ENCODE measurements at places on chromosomes 11 and 22.
A peak's percentile ranks its signal among the peaks of the same experiment; 100 is the strongest.

GRCh38 chr11:134497586-134497985, 85.5 kb upstream of the B3GAT1 start:
- peak; percentile 68 for DNase-seq

- DNase-seq = no peak
Observed at GRCh38 chr11:45344028-45344427, 57.9 kb upstream of the SYT13 start.

DNA sequence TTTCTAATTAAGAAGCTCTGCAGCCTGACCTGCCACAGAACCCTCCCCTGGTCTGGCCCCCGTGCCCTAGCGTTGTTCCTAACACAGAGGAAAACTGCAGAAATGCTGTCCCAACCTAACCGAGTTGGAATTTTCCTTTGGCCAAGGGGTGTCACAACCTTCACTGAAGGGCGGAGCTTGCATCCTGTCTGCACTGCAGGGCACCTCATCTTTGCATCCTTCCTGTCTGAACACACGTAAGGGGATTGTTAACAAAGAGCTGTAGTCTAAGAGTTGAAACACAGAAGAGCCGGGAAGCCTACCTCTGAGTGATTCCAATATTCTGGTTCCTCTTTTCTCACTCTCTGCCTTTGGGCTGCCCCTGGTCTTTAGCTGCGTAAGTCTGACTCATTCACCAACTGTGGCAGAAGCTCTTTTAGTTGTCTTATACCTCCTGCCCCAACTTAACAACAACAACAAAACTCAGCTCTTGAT, 1.6 kb downstream of the DIXDC1 start:
- no peak for DNase-seq

- DNase-seq = no peak
Observed at GRCh38 chr11:117011541-117011898, 86.7 kb downstream of the SIK3 start.

- no peak for DNase-seq
Observed at GRCh38 chr11:69920345-69921127, 101.3 kb upstream of the FGF3 start.

DNA sequence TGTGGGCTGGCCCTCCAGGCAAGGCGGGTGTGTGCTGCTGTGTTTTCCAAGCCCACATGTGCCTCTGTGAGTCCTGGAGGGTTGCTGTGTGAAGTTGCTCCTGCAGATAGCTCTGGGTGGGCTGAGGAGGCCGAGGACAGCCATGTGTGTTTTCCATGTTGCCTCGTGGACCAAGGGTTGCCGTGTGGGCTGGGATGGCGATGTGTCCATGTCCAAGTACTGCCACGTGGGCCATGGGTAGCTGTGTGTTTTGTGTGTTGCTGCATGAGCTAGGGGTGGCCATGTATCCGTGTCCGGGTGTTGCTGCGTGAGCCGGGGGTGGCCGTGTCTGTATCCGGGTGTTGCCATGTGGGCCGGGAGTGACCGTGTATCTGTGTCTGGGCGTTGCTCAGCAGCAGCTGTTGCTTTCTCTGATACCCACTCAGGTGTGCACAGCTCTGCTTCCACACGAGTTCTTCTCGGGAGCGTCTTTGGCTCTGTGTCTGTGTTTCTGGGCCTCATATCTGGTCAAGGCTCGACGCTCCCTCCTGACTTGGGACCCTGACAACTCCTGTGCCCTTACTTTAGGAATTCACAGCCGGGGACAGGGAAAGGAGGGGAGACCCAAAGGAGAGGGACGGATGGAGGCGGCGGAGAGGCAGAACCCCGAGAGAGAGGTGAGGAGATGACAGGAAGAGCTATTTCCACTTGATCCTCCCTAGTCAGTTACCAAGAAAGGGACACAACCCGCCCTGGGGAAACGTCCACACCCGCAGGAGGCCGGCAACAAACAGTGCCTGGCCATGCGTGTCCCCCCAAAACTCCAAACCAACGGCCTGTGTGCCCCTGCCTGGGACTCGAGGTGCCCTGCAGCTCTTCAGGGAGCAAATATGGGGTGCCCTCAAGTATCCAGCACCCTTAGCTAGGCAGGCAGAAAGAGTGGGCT, 83.1 kb downstream of the PHF21B start:
- no peak for DNase-seq

DNA sequence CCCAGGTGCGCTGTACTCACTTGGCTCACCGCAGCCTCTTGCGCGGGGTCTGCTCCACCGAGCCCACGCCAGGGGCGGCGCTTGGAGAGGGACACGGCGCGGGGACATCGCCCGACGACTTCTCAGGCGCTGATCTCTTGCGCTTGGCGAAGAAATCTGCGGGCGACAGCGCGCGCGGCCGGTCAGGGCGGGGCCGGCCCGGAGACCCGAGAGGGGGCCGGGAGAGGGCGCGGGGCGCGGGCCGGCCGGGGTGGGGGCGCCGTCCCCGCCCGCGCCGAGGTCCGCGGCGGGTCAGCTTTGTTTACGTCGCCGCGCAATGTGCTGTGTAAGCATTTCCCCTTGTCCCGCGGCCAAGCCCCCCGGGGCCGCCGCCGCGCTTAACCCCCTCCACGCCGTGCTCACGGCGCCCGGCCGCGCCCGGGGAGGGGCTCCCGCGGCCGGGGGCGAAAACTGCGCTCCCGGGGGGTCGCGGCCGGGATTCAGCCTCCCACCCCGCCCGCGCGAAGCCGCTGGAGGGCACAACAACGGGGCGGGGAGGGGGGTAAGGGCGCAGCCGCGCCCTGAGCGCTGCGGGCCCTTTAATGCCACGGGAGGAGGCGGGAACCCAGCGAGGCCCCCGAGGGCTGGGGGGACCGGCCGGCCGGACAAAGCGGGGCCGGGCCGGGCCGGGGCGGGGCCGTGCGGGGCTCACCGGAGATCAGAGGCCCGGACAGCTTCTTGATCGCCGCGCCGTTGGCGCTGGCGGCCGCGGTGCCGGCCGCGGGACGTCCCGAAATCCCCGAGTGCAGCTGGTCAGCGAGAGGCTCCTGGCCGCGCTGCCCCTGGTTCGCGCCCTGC, 1.4 kb downstream of the CDKN1C start:
- DNase-seq = no peak

- no peak for DNase-seq
Observed at GRCh38 chr22:44127356-44127755, 53.4 kb upstream of the PARVG start.

DNA sequence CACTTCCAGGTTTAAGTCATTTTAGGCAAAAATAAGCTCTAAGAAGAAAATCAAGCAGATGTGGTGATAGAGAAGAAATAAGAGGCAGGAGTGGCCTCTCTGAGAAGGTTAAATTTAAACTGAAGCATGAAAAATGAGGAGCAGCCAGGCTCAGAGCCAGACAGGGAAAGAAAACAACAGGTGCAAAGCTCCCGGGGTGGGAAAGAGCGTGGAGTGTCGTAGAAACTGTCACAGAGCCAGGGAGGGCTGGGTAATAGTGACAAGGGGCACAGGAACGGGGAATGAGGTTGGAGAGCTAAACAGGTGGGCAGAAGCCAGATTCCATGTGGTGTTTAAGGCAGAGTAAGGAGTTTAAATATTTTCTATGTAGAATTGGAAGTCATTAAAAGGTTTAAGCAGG, 132.1 kb upstream of the BLID start:
- no peak for DNase-seq

Measured in breast epithelium (tissue), 4 donors.